ENCODE measurements at places on chromosomes 1 and 21.
A peak's percentile ranks its signal among the peaks of the same experiment; 100 is the strongest.

- no peak for DNase-seq
These were observed 429.3 kb upstream of the RUNX1 start for GRCh38 chr21:35478161-35479064.

DNA sequence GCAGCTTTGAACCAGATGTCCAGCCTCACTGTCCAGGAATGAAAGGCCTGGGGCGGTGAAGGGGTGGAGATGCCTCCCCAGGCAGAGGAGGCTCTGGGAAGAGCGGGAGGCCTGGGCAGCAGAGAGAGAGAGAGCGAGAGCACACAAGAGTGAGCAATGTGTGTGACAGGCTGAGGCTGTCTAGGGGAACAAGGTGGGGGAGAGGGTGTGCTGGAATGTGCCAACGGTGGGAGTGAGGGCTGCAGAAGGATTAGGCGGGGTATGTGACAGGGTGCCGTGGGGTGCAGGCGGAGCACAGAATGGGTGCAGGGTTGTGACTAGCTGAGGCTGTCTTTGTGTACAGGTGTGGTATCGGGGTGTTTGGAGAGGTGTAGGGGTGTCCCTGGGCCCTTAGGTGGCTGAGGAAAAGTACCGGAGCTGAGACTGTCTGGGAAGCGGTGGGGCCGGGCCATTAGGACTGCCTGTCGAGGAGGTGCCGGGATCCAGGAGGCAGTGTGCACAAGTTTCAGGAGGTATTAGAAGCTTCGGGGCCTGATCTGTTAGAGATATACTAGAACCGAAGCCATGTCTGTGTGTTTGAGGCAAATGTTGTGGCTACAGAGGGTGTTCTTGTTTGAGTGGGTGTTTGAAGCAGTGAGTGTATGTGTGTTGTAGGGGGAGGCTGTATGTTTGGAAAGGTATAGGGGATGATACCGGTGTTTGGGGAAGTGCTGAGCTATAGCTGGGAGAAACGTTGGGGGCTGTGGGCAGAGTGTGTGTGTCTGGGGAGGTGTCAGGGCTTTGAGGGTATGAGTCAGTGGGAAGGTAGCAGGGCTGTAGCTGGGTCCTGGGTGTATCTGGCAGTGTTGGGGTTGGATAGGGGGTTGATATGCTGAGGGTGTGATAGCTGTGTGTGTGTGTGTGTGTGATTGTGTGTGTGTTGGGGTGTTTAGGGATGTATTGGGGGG lies 9.1 kb downstream of the AHDC1 start:
- no peak for DNase-seq

DNA sequence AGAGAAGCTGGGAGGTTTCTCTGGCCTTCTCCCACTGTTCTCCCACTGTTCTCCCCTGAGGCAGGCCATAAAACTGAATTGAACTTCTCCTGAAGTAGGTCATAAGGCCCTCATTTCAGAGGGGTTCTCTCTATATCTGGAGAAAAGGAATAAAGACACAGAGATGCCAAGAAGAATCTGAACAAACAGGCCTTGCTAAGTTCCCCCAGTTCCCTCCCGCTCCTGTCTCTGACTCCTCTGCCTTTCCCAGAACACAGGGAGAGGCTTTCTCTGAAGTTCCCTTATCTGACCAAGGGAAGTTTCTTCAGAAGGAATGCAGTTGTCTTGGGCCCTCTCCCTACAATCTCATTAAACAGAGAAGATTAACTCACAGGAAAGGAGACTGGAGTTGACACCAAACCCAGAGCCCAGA lies 83.4 kb downstream of the SLC16A1 start:
- no peak for DNase-seq

- no peak for DNase-seq
These were observed 89.9 kb downstream of the SLC44A5 start for GRCh38 chr1:75520862-75521475.

DNA sequence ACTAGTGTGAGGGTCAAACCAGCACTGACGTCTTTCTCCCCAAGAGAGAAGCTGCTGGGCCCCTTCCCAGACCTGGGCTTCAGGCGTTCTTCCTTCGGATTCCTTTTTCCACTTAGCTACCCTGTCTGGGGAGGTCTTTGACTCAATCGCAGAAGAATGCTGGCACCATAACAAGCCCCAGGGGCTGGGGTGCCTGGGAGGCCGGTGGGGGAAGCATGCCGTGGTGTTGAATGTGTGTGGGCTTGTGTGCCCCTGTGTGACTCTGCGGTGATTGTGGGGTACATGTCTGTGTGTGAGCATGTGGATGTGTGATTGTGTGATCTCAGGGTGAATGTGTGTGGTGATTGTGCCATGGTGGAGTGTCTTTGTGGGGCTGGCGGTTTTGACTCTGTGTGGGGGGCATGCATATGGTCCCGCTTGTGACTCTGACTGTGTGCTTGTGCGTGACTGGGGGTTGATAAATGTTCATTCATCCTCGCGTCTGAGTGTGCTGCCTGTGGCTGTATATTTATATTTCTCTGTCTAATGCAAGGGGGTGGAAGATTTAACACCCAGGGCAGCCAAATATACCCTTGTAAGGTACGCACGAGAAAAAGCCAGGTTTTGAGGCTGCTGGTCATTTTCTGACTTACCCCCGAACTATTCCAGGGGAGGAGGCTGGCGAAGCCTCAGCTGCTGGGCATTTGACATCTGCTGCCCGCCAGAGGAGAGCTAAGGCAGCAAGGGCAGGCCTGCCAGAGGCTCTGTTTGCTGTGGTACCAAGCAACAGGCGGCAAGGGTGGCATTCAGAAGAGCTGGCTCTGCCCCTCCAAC lies 1.1 kb upstream of the SYNC start:
- DNase-seq, result no peak

GRCh38 chr1:38522915-38523567 lies 336.5 kb downstream of the RRAGC start:
- no peak for DNase-seq

- DNase-seq, result peak; percentile 7
These were observed 3.9 kb upstream of the CD1C start for GRCh38 chr1:158285756-158286241.

- no peak for DNase-seq
These were observed 32.2 kb upstream of the MPZL1 start for GRCh38 chr1:167689567-167689920.

DNA sequence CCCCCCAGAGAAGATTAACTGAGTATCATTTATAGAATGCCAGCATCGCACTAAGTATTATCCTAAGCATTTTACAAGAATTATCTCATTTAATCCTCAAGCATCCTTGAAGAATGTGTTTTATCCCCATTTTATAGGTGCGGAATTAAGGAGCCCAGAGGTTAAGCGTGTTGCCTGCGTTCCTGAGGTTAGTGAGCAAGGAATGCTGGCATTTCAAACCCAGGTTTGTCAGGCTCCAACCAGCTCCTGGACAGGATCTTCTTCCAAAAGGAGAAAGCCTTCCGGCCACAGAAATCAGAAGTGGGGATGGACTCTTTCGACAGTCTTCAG lies 82.3 kb downstream of the SSBP3 start:
- no peak for DNase-seq

GRCh38 chr1:62355095-62355494 lies 35.9 kb upstream of the KANK4 start:
- no peak for DNase-seq

DNA sequence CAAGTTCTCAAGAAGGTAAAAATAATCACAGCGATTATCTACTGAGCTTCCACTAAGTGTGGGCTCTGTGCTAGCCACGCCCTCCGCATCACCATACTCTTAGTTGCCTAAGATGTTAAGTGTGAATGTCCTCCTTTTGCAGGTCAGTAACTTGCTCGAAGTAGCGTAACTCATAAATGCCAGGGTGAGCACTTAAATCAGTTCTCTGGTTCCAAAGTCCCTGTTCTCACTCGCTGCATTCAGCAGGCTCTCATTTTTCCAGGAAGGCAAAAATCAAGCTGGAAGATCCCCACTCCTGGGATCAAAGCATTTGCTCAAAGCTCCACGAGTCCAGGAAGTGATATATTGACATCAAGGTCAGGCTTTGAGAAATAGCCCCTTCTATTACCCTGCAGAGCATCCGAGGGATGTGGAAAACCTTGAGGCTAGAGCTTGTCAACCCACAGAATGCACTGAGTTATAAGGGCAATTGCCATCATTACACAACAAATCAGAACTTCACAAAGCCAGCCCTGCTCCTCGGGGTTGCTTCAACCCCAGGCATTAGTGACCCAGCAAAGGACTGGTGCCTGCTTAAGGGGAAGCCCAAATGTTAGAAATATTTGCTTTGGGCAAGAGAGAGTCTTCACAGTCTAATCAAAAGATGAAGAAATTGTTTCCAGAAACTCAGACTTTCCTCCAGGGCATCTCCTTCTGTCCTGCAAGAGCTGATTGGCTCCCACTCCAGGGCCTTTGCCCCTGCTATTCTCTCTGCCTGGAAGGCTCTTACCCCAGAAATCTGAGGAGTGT lies 19.5 kb downstream of the SLC30A1 start:
- DNase-seq, result no peak

Measured in renal cortex interstitium (tissue), 15 donors.